BE2C (cell line): ENCODE measurements at places on chromosomes 6 and 20.

DNA sequence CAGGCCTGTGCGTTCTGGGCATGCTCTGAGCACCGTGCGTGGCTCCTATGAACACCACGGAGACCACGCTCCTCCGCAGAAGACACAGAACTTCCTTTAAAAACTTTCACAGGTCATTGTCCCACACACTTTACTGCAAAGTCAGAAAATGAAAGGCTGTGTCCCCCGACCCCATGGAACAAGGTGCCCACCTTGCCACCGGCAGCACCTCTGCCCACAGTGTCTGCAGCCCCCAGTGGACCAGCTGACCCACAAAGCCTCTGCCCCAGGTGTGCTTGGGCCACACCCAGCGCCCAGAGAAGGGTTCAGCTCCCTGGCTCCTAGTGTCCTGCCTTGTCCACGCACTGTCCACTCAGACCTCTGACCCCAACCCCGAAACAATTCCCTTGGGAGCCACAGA, 8.7 kb downstream of the TAF4 start:
- DNase-seq = no peak

GRCh38 chr20:10132387-10132786, 86.2 kb upstream of the SNAP25 start:
- no peak for DNase-seq

- no peak for DNase-seq
Measured at GRCh38 chr6:160861824-160862223, 129.7 kb upstream of the MAP3K4 start.

DNA sequence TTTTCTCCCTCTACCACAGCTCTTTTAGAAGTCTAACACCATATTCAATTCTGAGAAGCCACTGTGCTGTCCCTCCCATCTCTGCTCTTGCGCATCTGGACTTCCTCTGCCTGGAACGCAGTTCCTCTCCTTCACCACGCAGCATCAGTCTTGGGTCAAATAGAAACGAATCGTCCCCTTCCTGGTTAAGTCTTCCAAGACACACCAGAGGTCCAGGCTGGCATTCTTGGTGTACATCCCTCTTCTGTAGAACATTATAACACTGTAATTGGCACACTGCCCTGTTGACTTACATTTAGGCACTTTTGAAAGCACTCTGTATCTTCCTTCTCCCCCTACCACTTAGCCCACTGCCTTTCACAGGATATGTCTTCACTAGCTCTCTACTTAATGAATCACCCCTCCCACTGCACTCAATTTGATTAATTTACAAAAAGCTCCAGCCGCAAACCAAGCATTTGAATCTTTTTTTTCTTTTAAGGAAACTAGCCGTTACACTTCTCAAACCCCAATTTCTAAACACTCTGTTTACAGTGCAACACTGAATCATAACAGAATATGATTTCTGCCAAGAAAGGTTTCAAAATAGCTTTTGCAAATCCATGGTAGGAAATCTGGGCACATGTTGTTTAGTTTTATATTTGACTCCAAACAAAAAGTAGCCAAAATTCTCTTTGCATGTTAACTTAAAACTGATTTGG, 140.8 kb upstream of the CARMIL1 start:
- DNase-seq = no peak

DNA sequence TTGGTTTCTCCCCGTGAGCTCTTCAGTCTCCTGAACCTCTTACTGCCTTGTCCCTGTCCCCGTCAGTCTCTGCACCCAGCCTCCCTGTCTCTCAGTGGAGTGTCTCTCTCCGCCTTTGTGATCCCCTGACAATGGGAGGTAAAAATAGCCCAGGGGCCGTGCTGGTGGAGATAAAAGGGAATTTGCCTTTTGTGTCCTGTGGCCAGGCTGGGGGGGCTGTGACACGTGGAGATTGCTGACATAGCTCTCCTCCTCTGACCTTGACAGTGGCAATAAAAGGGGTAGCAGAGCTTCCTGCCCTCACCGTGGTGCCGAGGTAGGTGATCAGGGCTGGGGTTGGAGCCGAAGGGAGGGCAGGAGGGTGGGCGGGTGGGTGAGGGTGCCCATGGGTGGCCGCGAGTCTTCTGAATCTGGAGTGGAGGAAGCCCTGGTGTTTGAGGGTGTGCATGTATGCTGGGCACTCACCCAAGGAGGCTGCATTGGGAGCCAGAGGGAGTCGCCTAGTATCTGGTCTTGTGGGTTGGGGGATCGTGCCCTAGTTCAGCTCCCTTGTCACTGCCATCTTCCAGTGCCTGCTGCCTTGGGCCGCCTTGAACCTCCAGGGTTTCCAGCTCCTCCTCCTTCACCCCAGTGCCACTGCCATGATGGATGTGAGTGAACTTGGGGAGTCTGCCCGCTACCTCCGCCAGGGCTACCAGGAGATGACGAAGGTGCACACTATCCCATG, 21.9 kb downstream of the MYH7B start:
- DNase-seq = no peak

DNA sequence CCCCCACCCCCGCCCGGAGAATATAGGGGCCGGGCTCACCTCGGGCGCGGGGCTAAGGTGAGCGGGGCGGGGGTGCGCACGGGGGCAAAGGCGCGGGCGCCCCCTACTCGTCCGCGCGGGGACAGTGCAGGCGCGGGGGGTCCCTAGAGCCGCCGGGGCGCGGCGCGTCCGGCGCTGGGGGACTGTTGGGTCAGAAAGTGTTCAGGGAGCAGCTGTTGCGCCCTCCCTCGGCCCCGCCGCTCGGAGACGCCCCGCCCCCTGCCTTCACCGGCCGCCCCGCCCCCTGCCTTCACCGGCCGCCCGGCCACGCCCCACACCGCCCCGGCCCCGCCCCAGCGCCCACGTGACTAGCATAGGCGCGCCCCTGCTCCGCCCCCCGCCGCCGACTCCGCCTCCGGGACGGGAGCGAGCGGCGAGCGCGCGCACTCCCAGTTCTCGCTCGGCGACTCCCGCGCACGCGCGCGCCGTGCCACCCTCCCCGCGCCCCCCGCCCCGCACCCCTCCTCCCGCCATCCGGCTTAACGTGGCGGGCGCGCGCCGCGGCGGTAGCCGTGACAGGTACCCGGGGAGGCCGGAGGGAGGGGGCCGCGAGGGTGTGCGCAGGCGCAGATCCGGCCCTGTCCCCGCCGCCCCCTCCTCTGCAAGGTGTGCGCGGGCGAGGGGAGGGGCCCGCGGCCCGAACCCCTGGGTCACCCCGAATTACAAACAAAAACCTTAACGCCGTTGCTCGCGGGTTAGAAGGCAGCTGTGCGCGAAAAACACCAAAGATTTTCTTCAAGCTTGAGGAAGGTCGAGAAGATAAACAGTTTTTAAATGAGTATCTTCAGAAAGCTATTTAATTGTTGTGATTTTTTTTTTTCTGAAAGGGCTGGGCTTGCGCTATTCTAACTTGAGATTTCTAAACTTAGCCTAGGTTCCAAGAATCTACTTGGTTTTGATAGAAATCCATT, 704 bp upstream of the ZNF217 start:
- peak; percentile 99 for DNase-seq

GRCh38 chr20:15658295-15658694, 915.0 kb downstream of the KIF16B start:
- no peak for DNase-seq
